MCF 10A (cell line): ENCODE measurements at places on chromosomes 1 and 21. TPM values are rescaled to one million over a fixed set of nuclear protein-coding genes. Genes with fewer than 3 reads are reported as not detected.

GRCh38 chr1:1181938-1182410, 8.3 kb downstream of the TTLL10 start:
- H3K27me3 ChIP-seq = peaks cover 7% of the 10 kb centered on the region
- no peak overlapping the region for H3K27ac ChIP-seq
- H3K36me3 ChIP-seq = no peaks in the 10 kb centered on the region
- H3K4me3 ChIP-seq = no peak overlapping the region
- no peak for DNase-seq

The ZNF683 gene
- total RNA-seq = not detected in 2 replicates

DNA sequence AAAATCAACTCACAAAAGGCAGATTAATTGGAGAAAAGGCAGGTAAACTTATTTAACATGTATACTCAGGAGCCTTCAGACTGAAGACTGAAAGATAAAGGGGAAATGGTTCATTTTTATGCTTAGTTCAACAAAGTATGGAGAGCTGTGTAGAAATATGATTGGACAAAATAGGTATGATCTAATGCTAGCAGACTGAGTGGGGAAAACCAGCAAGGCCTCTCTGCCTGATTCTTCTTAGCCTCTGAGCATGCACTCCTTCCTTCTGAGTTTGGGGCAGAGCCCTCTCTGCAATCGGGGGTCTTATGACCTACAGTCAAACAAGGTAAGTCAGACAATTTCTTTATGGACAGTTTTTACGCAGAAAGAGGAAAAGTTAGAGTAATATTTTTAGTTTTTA, 38.8 kb upstream of the SUCO start:
- no peak overlapping the region for H3K27ac ChIP-seq
- H3K27me3 ChIP-seq = peaks cover 17% of the 10 kb centered on the region
- DNase-seq = no peak
- peaks cover 12% of the 10 kb centered on the region for H3K4me1 ChIP-seq
- no peak overlapping the region for H3K4me3 ChIP-seq

- H3K36me3 ChIP-seq = no peaks in the 10 kb centered on the region
- DNase-seq = no peak
- no peaks in the 10 kb centered on the region for H3K4me1 ChIP-seq
- H3K4me3 ChIP-seq = no peak within 1 kb of the TSS
Observed at GRCh38 chr1:153415850-153416570, at the start of gene S100A7A. Gene S100A7A, plus strand, starts transcription at chr1:153416520. Its CDS starts 1,563 bp downstream, at chr1:153418083.

The TMEM81 gene
- total RNA-seq = 4.2 and 4.8 TPM in 2 replicates

DNA sequence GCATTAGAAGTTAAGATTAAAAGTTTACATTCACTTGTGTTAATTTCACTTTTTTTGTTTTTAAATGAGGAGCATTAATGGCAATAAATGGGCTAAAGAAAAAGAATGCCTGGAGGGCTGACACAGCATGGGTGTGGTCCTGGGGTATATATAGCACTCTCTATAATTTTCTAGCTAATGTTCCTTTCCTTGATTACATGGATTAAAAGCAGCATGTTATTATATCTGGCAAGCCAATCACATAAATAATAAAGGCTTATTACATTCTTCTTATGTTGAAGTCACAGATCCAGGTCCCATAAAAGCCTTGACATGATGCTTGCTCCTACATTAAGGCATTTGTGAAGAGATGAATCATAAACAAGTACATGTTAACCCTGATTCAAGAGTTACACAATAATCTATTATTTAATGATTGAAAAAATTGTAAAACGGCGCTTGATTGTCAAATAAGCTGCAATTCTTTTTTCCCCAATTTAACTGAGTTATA, 91.4 kb downstream of the LYPLAL1 start:
- H3K4me1 ChIP-seq = no peaks in the 10 kb centered on the region
- no peak for DNase-seq
- no peaks in the 10 kb centered on the region for H3K27me3 ChIP-seq
- H3K36me3 ChIP-seq = no peaks in the 10 kb centered on the region
